ENCODE measurements at places on chromosomes 16 and 17.

- DNase-seq = no peak
Observed at GRCh38 chr16:84182680-84183571, 3.9 kb downstream of the TAF1C start.

DNA sequence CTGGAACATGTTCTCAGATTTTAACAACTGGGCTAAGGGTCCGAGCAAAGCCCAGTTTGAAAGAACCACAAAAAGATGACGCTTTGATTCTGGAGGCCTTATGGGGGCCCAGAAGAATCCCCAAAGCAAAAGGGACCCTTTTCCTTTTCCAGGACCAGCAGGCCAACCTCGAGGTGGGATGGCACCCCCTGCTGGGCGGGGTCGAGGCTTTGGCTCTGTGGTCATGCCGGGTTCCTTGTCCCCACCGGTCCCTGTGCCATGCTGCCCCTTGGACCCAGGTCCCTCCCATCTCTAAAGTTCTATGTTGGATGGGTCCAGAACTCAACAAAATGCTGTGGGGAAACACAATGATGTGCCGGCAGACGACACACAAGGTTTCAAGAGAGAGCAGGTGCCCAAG, 30.9 kb downstream of the TMEM204 start:
- no peak for DNase-seq

DNA sequence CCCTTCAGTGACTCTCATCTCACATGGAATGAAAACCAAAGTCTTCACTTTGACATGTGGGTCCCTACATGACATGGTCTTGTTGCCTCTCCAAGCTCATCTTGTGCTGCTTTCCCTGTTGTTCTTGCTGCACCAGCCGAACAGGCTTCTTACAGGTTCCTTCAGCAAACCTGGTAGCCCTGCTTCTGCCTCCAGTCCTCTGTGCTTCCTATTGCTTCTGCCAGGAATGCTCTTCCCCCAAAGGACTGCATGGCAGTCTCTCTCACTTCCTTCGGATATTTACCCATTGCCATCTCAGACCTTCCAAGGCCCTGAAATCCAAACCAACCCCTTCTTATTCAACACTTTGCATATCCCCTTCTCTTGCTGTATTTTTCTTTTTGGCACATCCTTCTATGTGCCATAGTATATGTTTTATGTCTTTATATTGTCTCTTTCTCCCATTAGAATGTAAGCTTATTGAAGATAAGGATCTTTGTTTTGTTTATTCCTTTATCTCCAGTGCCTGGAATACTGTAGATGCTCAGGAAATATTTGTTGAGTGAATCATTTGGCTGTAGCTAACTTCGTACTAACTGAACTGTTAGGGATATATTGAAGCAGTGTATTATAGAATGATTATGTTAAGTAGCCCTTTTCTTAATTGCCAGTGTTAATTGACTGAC, 57.9 kb upstream of the SLC12A3 start:
- no peak for DNase-seq

- no peak for DNase-seq
Observed at GRCh38 chr17:81165246-81166032, at the start of gene PVALEF. Gene PVALEF, plus strand, starts transcription at chr17:81165507. Its CDS starts 15,720 bp downstream, at chr17:81181227.

DNA sequence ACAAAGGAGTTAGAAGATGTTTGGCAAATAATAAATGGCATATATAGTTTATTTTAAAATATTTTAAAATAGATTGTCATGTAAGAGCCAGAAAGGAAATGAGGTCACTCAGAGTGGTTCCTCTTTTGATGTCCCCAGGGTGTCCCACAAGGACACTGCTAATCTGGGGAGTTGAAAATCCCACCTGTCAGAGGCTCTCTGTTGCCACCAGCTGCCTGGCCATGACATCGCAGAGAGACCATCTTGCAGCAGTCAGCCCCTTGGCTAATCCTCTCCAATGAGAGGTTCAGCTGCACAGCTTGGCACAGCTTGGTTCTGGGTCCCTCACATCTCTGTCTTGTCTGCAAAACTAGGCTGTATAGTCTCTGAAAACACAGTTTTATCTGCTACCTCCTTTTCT, 11.0 kb upstream of the RBFOX1 start:
- DNase-seq = no peak

GRCh38 chr16:17335826-17336529, 134.8 kb downstream of the XYLT1 start:
- DNase-seq = no peak

DNA sequence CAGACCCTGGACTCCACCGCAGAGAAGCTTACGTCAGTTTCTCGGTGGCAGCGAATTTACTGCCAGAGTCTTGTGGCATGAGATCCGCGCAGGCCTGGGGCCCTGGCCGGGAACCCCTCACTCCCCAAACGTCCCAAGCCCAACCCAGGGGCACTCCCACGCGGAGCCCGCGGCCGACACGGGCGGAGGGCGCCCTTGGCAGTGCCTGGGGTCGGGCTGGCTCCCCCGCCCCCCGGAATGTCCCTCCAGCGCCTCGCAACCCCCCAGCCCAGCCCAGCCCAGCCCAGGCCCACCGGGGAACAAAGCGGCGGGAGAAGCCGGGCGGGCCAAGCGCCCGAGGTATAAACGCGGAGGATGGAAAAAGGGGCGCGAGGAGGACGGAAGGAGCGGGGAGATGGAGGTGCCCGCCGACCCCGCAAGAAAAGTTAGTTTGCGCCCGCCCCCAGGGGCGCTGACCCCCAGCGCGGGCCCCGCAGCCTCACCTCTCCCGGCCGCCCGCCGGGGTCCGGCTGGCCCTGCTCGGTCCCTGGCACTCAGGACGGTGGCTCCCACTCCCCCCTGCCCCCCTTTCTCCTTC, 330 bp downstream of the CASKIN2 start:
- no peak for DNase-seq

GRCh38 chr16:66959704-66960161, 1.3 kb upstream of the CES3 start:
- no peak for DNase-seq

DNA sequence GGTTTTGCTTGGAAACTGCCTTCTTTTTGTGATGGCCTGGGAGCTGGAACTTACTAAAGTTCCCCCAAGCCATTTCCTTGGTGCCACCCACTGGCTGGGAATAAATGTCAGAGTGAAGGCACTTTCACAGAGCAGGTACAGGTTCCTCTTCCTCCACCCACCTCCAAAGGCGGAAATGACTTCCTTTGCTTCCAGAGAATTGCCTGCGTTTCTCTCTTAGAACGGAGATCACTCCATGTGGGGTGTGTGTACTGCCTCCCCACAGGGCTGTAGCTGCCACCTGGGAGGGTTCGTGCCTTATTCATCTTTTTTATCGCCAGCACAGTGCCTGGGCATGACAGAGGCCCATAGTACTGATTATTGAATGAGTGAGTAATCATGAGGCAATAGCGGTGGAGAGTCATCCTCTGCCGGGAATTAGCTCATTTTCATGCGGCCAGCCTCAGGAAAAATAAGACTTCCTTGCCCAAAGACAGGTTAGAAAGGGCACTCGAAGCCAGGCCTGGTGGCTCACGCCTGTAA, 32.2 kb upstream of the HAS3 start:
- DNase-seq = no peak

GRCh38 chr17:8173056-8173870, 2.9 kb downstream of the TMEM107 start:
- peak; percentile 85 for DNase-seq

GRCh38 chr17:266701-267667, 85.5 kb upstream of the DOC2B start:
- no peak for DNase-seq

GRCh38 chr17:1640329-1641064, 5.0 kb downstream of the SCARF1 start:
- DNase-seq = no peak

DNA sequence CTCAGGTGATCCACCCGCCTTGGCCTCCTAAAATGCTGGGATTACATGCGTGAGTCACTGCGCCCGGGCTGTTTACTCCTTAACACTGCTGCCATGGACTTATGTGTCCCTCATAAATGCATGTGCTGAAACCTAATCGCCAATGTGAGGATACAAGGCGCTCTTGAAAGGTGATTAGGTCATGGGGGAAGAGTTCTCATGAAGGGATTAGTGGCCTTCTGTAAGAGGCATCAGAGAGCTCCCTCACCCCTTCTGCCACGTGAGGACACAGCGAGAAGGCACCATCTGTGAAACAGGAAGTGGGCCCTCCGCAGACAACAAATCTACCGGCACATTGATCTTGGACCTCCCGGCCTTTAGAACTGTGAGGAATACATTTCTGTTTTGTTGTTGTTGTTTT, 19.1 kb downstream of the ITPRIPL2 start:
- DNase-seq = no peak

DNA sequence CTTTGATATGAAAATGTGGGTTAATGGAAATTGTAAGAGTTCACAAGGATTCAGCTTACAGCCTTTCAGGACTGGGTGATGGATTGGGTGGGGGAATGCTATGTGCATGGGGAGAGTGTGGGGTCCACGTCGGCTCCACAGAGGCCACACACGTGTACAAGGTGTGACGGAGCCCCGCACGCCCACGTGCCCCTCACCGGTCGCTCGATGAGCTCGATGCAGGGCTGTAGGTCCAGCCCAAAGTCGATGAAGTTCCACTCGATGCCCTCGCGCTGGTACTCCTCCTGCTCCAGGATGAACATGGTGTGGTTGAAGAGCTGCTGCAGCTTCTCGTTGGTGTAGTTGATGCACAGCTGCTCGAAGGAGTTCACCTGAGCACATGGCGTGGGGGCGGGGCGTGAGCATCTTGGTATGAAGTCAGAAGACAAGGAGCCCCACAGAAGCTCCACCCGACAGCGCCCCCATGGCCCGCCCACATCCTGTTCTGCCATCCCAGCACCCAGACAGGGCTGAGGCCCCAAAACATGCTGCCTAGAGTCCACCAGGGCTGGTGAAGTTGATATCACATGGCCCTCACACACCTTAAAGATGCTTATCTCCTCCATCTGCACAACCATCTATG, 99.1 kb downstream of the MYH11 start:
- DNase-seq = peak; percentile 13

- DNase-seq = peak; percentile 92
Observed at GRCh38 chr17:68035131-68035522, 408 bp upstream of the KPNA2 start.

DNA sequence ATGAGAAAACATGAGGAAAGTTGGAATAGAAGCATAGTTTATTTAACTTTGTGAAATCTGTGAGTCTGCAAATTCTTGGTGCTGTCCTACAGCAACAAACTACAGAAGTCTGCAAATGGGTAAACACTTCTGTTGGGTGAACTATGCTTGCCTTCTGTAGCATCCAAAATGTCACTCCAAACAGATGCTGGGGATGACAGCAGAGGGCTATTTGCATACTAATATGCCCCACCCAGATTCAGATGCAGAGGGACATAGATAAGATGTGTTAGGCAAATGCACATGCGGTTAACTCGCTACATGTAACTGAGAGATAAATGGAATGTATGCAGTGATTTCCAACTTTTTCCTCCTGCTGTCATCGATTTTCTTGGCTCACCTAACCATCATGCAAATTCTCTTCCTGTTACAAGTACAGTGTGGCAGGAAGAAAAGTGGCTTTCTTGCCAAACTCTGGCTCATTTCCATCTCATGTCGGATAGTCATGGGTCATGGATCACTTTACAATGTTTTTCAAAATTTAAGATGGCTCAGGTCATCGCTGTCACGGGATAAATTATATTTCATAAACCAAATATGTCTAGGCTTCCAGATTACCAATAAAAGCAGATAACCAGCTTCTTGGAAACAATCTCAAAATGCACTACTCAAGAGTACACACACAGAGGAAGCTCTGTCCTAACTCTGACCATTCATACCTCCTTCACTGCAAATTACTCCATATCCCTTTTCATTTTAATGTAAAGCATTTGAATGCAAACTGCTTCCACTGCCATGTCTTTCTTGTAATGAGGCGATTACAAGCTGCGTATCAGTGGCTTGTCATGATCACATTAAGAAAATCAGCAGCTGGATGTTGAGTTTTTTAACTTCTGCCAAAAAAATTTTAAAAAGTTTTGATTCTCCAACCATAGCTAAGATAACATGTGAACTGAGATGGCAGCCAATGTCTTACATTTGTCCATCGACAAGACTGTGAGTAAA, 47.7 kb downstream of the ADAMTS18 start:
- DNase-seq = no peak

DNA sequence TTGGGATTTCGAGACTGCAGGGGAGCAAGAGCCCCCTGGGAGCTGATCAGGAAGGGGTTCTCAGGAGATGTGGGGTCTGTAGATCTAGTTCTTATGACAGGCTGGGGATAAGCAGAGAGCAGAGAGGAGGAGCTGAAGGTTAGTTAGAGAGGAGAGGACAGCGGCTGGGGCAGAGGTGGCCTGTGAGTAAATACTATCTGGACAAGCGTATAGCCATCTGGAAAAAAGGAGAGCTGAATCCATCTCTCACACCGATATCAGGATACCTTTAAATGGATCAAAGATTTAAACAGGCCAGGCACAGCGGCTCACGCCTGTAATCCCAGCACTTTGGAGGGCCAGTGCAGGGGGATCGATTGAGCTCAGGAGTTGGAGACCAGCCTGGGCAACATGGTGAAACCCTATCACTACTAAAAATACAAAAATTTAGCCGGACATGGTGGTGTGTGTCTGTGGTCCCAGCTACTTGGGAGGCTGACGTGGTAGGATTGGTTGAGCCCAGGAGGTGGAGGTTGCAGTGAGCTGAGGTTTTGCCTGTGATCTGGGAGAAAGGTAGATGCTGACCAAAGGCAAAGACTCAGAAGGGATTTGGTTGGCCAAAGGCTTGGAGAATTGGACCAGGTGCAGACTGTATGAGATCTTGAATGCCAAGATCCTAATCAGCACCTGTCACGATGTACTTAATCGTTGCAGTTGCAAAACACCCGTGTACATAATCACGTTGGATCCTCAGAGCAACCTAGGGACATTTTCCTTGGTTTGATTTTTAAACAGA, 18.9 kb upstream of the SLC25A19 start:
- no peak for DNase-seq

- peak; percentile 9 for DNase-seq
Observed at GRCh38 chr17:34797720-34798119, 163.5 kb downstream of the CCT6B start.

GRCh38 chr17:47401100-47401499, 77.3 kb downstream of the EFCAB13 start:
- no peak for DNase-seq

- DNase-seq = no peak
Observed at GRCh38 chr16:70676675-70677498, 9.0 kb downstream of the MTSS2 start.

DNA sequence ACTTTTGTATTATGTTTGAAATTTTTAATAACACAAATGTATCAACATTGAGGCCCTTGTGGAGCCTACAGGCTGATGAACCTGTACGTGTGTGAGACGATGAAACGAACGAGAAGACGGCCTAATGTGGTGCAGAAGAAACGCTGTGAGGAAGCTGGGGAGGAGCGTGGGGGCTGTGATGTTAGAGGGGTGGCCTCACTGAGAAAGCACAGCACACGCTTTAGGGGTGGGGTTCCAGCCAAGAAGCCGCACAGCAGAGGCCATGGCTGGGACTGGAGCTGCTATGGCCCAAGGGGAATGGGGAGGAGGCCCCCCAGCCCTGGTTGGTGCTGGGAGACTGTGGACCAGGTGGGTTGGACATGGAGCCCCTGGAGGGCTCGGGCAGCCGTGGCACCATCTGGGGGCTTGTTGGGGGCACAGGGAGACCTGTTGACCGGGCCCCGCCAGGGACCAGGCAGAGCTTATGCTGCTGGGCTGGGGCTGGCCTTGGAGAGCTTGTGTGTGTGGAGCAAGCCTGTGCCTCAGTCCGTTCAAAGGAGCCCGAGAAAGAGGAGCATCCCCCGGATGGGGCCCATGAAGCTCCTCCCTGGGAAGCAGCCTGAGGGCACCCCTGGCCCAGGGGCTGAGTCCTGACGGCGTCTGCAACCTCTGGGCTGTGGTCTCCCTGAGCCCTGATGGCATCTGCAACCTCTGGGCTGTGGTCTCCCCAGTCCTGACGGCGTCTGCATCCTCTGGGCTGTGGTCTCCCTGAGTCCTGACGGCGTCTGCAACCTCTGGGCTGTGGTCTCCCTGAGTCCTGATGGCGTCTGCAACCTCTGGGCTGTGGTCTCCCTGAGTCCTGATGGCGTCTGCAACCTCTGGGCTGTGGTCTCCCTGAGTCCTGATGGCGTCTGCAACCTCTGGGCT, 44.7 kb downstream of the METRNL start:
- no peak for DNase-seq
